ENCODE measurements at places on chromosomes 16 and 17. TPM values are rescaled to one million over a fixed set of nuclear protein-coding genes. Genes with fewer than 3 reads are reported as not detected.

Gene DOC2A
- 1.0 TPM for total RNA-seq

Gene NOG
- total RNA-seq, result 8.9 TPM

Gene TPSG1
- not detected for total RNA-seq

DNA sequence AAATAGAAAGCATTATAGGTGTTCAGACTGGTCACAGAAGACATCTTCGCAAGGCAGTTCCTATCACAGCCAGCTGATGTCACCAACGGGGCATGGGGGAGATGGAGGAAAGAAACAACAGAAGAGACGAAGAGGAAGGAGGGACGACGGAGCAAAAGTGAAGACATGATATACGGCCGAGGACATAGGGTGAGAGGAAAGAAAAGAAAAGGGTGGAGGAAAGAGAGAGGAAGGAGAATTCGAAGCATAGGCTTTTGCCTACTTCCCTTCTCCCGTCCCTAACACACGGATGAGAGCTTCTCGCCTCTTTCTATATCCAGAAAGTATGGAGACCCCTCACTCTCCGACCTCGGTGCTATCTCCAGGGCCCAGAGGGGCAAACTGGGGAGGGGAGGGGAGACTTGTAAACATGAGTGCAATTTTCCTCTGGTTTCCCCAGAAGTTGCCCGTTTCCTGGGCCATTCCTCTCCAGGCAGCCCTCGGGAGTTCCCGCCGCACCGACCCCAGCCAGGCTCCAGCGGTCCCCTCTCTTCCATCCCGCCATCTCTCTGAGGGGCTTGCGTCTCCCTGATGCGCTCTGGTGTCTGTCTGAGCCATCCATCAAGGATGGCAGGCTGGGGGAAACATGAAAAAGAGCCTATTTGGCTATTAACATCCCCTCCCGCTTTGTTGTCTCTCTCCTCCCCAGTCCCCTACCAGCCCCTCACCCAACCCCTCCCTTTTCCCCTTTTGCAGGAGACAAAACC, 26.0 kb downstream of the COPZ2 start:
- no peak for DNase-seq

Gene NTN1
- 32.8 TPM for total RNA-seq

DNA sequence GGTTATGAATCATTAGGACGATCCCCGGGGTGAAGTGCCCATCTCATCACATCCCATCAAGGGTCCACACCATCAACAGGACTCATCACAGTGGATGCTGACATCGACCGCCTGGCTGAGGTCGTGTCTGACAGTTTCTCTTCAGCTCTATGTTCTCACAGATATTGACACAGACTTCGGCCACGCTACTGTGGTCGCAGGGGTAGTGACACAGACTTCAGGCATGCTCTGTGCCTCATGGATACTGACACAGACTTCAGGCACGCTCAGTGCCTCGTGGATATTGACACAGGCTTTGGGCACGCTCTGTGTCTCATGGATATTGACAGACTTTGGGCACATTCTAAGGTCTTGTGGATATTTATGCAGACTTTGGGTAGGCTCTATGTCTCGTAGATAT, 50.1 kb downstream of the KLHDC4 start:
- no peak for DNase-seq
